Ovary (tissue), 10 donors: ENCODE measurements at places on chromosomes 5 and 9.

DNA sequence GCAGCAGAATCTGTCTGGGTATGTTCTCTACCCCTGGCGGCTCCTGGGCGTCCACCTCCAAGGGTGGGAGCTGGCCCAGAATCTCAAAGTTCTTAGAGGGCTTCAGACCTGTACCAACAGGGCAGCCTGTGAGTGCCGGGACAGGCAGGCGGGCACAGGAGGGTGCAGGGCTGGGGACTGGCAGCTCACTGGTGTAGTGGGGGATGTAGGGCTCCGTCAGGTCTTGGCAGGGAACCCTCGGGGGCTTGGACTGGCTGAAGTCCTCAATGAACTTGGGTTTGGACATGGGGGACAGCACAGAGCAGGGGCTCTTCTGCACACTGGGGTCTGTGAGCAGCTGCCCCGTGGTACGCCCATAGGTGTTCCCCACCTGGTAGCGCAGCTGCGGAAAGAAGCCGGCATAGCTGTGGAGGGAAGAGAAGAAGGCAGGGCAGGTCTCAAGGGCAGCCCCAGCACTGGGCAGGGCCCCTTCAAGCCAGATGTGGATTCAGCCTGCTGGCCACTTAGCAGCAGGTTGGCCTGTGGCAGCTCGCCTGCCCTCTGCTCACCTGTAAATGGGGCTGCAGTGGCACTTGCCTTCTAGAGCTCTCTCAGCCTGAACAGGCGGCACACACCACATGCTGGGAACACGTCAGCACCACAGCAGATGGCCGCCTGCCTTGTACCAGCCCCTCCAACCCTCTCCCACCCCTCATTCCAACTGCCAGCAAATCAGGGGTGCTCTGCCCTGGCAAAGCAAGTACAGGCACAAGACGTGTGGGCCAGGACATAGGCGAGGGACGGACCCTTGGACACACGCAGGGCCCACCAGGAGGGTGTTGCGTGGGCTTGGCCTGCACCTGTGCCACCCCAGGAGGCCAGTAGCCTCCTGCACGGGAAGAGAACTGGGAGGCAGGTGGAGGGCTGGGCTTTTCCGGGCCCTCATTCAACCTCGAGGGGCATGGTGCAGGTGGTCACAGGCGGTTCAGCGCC lies 4.6 kb downstream of the TUBB4B start:
- no peak for DNase-seq

- DNase-seq, result no peak
Observed at GRCh38 chr9:78050421-78050820, 18.8 kb upstream of the GNAQ start.

- no peak for DNase-seq
Observed at GRCh38 chr5:151024440-151025249, 4.3 kb downstream of the GPX3 start.

DNA sequence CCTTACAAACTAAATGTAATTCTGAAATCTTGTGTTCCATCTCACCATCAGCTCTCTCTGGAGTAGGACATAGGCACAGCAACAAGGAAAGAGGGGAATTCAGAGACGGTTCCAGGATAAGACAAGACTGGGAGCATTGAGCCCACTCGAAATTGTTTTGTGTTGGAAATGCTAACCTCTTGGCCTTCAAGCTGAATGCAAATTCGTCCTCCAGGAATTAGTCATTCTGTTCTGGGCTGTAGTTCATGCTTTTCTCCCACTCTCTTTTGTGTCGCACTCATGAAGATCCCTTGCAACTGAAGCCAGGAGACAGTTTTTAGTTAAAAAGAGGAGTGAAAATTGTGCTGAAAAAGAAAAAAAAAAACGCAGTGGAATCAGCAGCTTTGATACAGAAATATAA lies 121.7 kb upstream of the SEMA6A start:
- DNase-seq, result no peak

- no peak for DNase-seq
Observed at GRCh38 chr9:107226421-107226820, 56.7 kb upstream of the RAD23B start.

- no peak for DNase-seq
Observed at GRCh38 chr5:134510970-134511795, 14.3 kb upstream of the JADE2 start.

GRCh38 chr5:60444661-60445360 lies 255.2 kb downstream of the DEPDC1B start:
- DNase-seq, result no peak

GRCh38 chr5:132222649-132223038 lies 5.0 kb downstream of the P4HA2 start:
- no peak for DNase-seq

DNA sequence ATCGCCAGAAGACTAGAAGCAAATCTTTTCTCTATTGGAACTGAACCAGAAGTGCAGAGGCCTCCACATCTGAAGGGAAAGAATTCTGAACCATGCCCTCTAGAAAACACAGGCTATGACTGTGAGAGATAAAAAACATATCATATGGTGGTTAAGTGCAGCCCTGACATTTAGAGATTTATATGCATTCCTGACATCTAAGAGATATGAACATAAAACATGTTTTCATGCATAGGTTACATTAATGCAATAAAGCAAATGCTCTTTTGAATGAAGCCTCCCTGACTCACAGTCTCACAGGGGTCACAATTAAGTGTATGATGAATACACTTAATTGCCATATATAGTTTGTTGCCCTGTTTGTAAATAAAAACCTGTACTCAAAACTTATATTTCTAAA lies 28.9 kb upstream of the CKMT2 start:
- no peak for DNase-seq

DNA sequence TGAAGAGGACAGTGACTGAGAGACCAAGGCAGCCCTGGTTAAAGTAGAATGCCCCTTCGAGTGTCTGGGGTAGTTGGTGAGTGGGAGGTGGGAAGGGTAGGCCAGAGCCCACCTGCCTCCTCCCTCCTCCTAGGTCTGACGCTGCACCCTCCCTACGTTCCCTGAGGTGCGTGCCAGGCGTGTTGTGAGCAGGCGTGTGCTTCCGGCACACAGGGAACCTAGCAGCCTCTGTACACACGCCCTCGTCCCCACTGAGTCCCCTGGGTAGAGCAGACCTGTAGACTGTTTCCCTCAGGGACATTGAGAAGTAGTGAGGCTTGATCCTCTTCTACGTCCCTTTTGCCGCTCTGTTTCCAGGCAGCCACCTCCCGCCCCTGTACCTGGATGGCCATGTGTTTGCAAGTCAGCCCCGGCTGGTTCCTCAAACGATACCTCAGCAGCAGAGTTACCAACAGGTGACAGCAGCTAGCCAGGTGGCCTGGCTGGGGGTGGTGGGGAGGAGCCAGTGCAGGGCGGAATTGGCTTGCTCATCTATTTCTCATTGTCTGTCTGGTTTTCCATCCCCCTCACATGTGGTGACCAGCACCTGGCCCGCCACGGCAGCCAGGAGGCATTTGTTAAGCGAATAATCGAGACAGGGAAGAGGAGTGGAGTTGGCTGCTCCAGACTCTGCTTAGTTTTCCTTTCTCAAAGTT lies 16.8 kb upstream of the POMT1 start:
- DNase-seq, result no peak

GRCh38 chr9:112731971-112732370 lies 14.1 kb upstream of the INIP start:
- DNase-seq, result no peak
